ENCODE measurements at places on chromosomes 16 and 17.

DNA sequence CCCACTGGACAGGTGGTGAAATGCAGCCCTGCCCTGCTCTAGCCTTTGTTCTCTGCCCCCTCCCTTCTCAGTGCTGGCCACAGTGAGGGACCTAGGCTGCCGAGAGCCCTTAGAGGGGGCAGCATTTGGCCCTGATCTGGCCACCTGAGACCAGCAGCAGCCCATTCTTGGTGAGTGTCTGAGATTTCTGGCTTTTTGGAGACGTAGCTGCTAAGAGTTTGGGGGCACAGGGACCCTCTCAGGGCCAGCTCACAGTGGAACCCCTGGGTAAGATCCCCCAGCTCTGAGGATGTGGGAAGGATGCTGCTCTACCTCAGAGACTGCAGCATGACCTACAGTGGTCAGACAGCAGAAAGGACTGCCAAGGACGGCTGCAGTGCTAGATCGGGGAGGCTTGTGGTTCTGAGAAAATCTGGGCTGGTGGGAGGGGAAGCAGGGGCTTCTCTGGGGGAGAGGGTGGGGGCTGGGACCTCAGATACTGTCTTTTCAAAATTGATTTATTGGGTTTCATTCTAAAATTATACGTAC, 13.3 kb downstream of the GRB7 start:
- DNase-seq, result no peak

DNA sequence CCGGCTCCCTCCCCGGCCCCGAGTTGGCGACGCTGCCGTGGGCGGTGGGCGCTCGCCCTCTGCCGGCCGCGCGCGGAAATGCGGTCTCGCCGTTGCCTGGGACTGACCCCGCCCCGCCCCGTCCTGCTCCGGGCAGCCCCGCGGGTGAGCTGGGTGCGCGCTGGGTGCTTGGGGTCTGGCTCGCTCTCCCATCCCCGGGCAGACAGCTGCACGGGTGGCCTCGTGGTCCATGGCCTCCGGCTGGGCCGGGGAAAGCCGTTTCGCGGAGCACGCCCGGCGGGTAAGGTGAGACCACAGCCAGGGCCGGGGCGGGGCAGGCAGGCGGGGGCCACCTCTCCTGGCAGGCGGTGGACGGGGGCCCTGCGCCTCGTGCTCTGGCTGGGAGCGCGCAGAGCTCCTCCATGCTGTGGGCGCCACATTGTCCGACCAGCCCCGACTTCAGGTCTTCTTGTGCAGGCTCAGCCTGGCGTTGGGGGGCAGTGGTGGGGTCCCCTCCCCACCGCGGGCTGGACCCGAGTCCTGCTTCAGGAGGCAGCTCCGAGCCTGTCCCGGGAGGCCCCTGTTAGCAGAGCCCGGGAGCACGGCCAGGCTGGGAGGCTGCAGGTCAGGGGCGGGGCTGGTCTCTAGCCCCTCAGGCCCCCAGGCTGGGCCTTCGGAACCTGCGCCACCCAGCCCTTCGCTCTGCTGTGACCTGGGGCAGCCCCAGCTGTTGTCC, 7.0 kb upstream of the C1QTNF8 start:
- no peak for DNase-seq

DNA sequence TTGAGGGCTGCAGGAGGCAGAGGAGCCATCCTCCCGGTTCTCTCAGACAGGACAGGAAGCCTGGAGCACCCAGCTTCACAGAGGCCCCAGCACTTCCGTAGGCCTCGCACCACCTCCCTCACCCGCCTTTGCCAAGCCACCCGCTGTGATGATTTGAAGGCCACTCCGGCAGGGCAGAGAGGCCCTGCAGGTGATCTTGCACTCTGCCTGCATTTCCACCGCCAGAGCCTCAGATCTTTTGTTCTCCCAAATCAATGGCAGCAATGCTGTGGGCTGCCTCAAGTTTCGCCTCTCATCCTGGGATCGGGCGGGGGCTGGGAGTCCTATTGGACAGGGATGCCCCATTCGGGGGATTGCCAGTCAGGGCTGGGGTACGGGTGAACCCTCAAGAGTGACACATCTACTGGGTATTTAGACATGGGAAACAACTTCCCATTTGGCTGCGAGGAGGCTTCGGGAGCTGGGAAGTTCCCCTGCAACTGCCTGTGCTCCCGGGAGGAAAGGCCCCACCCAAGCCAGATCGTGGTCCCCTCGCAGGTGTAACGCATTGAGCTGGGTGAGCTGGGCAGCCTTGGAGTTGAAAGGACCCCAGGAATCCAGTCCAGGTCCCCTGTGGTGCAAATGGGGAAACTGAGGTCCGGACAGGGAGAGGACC, 34.8 kb upstream of the PEMT start:
- DNase-seq, result no peak

- no peak for DNase-seq
These were observed 772 bp upstream of the CHCT1 start for GRCh38 chr17:60421273-60422161.

GRCh38 chr17:47802341-47803022, 19.1 kb downstream of the OSBPL7 start:
- no peak for DNase-seq
